Esophagus muscularis mucosa (tissue), 4 donors: ENCODE measurements at places on chromosomes 11 and 22. TPM values are rescaled to one million over a fixed set of nuclear protein-coding genes. Genes with fewer than 3 reads are reported as not detected.

MMP8 gene
- not detected for total RNA-seq

BDNF gene
- total RNA-seq: 0.23 TPM

OR52E5 gene
- total RNA-seq: not detected

PHETA2 gene
- 17.4 TPM for total RNA-seq

KRTAP5-10 gene
- not detected for total RNA-seq

PKP3 gene
- total RNA-seq: 0.19 TPM

TRIM6 gene
- total RNA-seq: 1.8 TPM

- no peak for DNase-seq
These were observed 115.2 kb upstream of the SORL1-AS1 start for GRCh38 chr11:121567995-121568394.

GRCh38 chr22:17629173-17629489 lies 582 bp upstream of the ATP6V1E1 start:
- DNase-seq: no peak

GRCh38 chr11:64858467-64859263 lies 14.2 kb upstream of the CDC42BPG start:
- DNase-seq: no peak

DNA sequence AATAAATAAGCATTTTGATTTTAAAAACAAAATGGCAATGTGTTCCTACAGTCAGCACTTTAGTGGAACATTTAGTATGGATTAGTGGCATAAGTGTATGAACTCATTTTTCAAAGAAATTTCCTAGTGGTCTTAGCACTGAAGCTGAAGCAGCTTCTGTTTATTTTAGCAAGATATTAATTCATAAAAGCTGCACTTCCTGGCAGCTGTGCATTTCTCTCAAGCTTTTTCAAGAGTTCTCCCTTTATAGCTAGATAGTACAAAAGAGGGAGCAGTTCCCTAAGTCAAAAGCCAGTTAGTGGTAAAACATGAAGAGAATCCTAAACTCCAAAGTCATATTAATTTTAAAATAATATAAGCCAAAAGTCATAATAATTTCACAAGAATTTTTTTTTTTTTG lies 1036.0 kb upstream of the CCDC90B start:
- no peak for DNase-seq

GRCh38 chr11:111409915-111410314 lies 30.8 kb upstream of the POU2AF1 start:
- DNase-seq: no peak

DNA sequence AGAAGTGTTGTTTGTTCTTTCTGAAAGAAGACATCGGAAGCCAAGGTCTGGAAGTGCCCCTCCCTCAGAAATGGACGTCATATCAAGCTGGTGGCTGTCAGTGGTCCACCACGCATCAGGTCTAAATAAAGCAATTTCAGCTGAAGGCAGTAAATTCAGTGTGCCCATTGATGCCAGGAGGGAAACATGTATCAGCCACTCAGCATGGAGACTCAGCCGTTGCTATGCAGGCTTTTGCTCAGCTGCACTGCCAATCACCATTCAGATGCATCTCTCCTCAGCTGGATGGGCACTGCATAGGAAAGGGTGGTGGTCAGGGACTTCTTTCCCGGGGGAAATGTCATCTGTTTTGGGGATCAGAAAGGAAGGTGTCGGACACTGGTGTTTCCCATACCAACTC lies 878.2 kb downstream of the NTM start:
- no peak for DNase-seq

DNA sequence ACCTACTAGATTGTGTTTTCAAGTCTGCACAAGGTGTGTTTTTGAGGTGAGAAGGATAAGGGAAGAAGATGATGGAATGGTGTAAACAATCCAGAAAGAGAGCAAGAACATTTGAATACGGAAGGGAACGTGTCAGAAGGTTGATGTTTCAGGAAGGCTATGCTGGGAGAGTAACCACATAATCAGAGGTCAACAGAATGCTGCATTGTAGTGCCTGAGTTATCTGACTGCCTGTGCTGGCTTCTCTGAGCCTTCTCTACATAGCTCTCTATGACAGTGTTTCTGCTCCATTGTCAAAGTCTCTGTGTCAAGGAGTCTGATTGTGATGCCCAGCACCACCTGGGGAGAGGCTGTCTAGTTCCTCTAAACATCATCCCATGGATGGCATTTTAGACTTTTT lies 74.1 kb downstream of the CYB5R2 start:
- DNase-seq: no peak

DNA sequence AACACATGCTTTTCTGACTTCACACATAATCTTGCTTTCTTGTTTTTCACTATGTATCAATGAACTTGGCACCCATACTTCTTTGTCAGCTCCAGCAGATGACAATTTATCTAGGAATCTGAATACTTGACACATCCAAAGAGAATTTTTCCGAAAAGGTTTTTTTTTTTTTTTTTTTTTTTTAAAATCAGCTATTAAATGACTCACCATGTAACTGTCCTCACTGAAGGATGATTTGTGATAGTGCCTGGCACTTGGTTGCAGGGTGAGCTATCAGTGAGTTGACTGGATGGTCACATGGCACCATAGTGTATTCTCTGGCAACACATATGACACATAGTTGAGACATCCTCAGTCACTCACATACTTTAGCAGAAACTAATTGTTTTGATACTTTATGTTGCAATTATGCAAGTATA lies 133.4 kb upstream of the E2F8 start:
- no peak for DNase-seq

GRCh38 chr11:20277014-20277413 lies 86.5 kb upstream of the HTATIP2 start:
- DNase-seq: no peak

DNA sequence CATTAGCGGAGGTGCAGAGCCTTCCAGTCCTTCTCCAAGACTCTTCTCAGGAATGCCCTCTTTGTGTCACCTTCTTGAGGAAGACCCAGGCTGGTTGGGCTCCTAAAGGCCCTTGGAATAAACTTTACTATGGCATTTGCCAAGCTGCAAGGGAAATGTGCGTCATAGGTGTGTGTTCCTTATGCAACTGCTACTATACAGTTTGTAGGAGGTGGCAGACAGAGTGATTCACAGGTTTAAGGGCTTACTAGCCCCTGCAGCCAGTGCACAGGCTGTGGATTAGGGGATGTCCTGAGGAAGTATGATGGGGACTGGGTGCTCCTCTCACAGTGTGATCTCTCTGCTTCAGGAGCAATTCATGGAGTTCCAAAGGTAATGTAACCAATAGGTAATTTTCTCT lies 74.6 kb downstream of the TENM4 start:
- no peak for DNase-seq

DNA sequence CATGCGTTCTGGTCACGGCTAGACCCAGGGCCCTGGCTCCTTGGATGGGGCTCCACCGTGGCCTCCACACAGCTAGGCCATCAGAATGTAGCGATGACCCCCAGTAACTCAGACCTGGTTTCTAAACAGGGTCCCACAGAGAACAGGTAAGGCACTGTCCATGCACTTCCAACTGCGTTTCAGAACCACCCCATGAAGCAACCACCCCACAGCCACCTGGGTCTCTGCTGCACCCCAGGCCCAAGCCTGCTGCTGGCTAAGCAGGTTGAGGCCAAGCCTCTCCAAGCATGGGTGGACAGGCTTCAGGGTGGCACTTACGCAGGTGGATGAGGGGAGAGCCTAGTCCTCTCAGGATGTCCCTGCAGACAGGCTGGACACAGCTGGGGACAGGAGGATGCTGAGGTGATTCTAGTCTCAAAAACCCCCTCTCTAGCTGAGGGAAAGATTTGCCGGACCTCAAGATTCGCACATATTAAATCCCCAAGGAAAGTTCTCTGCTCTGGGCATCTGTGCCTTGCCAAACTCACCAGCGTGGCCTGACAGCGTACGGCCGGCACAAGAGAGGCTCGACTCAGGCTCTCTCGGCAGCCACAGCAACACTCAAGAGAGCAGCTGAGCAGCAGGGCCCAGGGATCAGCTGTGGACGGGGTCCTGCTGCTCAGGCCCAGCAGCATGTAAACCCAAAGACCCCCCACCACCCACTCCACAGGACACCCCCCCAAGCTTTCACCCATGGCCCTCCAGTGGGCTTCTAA lies 141.6 kb downstream of the CRYBB2 start:
- DNase-seq: no peak

DNA sequence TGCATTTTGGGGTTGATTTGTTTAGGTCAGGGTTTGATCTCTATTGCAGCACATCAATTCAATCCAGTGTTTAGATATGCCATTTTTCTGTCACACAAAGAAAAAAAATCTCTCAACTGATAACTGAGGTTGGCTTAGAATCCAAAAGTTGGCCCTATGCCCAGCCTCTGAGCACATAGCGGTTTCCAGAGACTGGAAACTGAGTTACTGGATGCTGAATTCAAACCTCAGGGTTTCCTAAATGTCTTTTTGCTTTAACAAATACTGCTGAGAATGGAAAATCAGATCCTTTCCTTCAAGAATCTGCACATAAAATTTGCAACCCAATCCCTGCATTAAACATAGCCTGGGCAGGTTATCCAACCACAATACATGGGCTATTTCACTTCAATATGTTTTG lies 4.0 kb downstream of the P4HA3 start:
- DNase-seq: no peak

- DNase-seq: no peak
These were observed 65.0 kb downstream of the SLC36A4 start for GRCh38 chr11:93132836-93133235.
